Thoracic aorta (tissue), 2 donors: ENCODE measurements at places on chromosomes 12 and 14.

DNA sequence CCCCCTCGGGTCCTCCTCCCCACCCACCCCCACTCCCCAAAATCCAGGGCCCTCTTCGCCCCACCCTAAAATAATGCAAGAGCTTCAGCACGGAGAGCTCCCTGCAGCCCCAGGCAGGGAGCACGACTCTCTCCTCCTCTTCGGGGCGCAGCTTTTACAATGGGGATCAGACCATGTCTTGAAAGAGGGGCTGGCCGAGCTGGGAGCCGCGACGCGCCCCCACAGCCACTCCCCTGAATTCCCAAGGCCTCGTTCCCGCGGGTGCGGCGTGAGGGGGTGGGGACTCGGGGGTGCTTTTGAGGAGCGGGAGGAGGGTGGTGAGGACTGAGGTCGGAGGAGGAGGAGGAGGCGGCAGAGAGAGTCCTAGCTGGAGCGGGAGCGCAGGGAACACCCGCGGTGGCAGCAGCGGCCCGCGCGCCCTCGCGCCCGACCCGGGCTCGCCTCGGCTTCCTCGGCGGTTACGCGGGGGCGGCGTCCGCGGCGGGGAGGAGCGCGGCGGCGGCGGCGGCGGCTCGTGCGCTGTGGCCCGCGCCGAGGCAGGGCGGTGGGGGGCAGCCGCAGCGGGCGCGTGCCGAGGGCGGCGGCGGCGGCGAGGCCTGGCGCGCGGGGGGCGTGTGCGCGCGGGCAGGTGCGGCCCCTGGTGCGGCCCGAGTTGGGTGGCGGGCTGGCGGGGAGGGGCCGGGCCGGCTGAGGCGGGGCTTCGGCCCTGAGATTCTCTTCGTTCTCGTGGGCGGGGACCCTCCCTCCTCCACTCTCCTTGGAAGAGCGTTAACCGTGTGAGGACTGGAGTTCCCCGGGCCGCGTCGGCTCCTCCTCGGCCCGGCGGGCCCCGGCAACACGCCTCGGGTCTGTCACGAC lies at the start of gene ANKS1B:
Gene ANKS1B (minus strand): TSS at position 666 of the 858 bp plus-strand sequence. CDS start 699 bp downstream, outside the sequence.
- DNase-seq, result peak; percentile 8

- no peak for DNase-seq
These were observed 2.5 kb downstream of the SLC38A1 start for GRCh38 chr12:46266382-46266791.

- no peak for DNase-seq
These were observed 73.9 kb downstream of the IRF2BPL start for GRCh38 chr14:76954394-76955190.

DNA sequence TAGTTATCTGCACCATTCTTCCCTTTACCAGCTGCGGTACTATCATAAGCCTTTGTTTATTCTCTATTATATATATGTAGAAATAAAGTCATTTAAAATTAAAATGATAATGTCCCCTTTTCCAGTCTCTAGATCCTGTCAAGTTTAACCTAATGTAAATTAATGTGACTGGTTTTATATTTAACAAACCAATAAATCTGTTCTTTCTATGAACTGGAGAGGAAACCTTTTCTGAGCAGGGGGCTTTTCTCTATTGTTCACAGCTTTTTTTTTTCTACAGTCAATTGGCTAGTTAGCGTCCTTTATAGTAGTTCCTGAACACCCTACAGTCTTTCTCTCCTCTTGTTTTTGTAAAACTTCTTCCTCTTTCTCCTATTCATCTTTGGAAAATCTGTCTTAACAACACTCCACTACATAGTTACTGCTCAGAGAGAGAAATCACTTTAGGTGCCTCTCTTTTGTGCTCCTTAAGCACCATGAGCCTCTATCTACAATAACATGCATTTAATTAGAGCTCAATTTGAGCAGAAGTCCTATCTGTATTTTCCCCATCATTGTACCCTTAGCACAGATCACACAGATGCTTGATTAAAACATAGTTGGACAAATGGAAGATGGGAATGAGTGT lies 332.6 kb upstream of the SYT1 start:
- DNase-seq, result no peak

DNA sequence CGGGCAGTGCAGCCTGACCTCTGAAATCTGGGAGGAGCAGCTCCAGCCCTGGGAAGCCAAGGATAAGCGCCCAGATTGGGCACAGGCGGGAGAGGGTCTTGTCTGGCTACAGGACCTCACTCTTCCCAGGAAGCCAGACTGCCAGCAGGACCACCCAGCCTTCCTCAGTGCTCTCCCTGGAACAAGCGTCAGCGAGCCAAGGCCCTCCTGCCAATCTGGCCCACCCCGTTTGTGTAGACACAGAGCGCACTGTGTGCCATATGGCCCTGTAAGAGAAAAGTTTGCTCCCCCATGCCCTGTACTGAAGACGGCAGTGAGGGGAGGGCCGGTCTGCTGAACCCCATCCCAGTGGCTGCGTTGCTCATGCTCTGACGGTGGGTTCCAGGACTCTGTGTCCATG lies 1.2 kb upstream of the C14orf180 start:
- DNase-seq, result no peak

DNA sequence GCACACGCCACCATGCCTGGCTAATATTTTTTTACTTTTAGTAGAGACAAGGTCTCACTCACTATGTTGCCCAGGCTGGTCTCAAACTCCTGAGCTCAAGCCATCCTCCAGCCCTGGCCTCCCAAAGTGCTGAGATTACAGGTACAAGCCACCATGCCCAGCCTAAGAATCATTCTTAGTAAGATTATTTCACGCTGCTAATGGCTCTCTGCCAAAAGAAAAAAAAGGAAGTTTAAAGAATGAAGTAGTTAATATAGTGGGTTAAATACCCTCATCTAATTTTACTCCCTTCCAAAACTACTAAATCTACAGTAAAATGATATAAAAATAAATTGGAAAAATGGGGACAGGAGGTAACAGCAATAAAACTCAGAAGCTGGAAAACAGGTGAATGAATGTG lies 2.6 kb downstream of the ETFRF1 start:
- no peak for DNase-seq

- no peak for DNase-seq
These were observed 58.6 kb downstream of the KCNA5 start for GRCh38 chr12:5102261-5102789.
